ENCODE measurements at places on chromosomes 3 and 15.
A peak's percentile ranks its signal among the peaks of the same experiment; 100 is the strongest.

GRCh38 chr3:3064297-3064696 is 45.9 kb downstream of the IL5RA start:
- no peak for DNase-seq

- DNase-seq, result no peak
Measured at GRCh38 chr3:38984110-38984509, 67.6 kb downstream of the SCN11A start.

DNA sequence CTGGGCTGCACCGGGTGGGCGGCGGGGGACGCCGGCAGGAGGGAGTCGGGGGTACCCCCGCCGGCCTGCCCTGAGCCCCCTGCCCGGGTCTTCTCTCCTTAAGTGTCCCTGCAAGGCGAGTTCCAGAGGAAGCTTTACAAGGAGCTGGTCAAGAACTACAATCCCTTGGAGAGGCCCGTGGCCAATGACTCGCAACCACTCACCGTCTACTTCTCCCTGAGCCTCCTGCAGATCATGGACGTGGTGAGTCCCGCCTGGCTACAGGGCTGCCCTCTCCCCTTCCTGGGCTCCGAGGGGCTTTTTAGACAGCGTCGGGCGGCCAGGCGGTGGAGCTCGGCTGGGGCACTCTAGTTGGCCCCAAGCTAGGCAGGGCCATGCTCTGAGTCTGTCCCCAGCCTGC is 480 bp downstream of the CHRNA7 start:
- peak; percentile 10 for DNase-seq

DNA sequence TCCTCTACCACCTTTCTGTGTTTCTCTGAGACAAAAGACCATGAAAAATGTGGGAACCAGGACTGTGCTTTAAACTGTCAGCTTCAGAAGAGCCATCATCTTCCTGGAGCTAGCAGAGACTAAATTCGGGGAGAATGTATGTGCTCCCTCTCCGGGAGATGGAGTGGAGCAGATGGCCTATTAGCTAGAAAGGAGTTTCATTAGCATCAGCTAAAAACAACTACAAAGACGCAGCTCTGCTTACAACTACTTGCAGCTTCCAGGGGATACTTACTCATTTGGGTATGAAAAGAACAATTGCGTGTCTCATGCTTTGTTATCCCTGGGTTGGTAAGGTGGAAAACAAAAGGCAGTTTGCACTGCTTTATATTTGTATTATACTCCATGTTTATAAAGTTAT is 159.6 kb downstream of the MFSD1 start:
- DNase-seq, result no peak

DNA sequence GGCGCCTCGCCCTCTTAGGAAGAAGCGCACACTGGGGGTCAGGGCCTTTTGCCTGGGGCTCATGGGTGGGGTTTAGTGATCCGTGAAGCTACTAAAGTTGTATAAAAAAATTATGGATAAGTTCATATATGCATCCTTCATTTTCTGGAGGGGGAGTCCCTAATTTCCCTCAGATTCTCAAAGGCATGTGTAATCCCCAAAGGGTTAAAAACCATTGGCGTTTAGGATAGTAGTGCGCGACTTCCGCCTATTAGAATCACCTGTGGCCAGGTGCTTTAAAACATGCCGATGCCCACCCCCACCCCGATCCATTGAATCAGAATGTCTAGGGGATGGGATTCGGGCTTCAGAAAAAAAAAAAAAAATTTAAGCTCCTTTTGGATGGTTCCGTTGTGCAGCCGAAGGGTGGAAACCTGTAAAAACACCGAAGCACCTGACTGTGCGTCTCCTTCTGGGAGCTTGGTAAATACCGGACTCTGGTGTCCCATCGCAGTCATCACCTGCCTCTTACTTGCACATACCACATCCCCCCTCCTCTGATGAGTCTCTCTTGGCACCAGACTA is 570 bp downstream of the APH1B start:
- no peak for DNase-seq

DNA sequence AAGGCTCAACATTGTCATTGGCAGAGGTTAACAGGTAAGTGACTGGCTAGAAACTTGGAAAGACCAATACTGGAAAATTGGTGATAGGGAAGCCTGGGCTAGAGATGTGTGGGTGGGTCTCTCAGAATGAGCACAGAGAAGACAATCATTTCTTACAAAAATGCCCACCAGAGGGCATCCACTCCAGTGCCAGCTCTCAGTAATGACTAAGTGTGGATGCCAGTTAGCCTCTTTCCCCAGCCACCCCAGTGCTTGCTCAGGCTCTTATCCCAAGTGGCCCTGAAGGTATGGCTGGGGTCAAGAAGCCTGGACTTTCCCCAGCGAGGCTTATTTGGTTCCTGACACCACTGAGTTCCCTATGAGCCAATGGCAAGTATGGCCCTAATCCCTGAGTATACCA is 115.9 kb upstream of the ST8SIA2 start:
- peak; percentile 21 for DNase-seq

- DNase-seq, result no peak
Measured at GRCh38 chr3:139797724-139798343, 120.1 kb upstream of the NMNAT3 start.

GRCh38 chr3:120071259-120071658 is 23.0 kb downstream of the GSK3B start:
- no peak for DNase-seq

DNA sequence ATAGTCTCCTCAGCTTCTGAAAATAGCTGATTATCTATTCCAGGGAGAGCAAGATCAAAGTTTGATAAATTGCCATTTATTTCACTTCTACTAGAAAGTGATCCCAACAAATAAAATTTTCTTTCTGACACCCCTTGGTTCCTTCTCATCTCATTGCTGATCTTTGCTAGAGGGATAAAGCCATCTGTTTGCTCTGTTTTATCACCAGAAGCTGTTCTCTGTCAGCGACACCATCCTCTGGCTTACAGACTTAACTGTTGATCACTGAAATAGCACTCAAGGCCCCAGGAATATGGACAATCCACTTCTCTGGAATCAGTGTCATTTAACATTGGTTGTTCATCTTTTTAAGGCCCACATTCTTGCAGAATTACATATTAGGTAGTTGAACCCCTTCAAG is 219.0 kb downstream of the LSAMP start:
- DNase-seq, result no peak

- DNase-seq, result no peak
Measured at GRCh38 chr15:94411285-94411684, 179.9 kb downstream of the MCTP2 start.

GRCh38 chr3:120172070-120172469 is 77.8 kb upstream of the GSK3B start:
- peak; percentile 77 for DNase-seq

- DNase-seq, result no peak
Measured at GRCh38 chr3:57278237-57278636, 14.2 kb downstream of the ASB14 start.

DNA sequence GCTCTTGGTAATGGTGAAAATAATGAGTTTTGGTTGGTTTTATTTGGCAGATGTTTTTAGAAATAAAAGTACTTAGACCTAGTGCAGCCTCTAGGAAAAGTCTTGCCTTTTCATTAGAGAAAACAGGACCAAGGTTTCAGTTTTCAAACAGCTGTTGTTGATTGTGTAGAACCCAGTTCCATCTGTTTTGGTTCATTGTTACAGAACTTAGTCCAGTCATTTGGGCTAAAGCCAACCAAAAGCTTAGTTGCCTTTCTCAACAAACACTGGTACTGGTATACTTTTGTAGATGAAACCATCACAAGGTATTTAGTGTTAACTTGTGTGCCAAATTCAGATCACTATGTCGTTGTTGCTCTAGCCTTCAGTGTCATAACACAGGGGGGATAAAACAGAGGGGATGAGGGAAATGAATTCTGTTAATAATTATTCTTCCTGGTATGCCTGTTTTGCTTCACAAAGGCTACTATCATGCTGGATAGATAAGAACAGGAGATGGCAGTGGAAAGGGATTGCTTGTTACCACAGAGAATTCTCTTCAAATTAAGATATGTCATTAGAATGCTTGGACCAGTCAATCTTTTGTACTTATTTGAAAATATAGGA is 12.6 kb upstream of the APH1B start:
- no peak for DNase-seq
